ENCODE measurements at places on chromosomes 1 and 21.

- no peak for DNase-seq
Measured at GRCh38 chr1:237791592-237791991, 99.1 kb downstream of the ZP4 start.

- no peak for DNase-seq
Measured at GRCh38 chr1:9235096-9235459, 504 bp downstream of the H6PD start.

DNA sequence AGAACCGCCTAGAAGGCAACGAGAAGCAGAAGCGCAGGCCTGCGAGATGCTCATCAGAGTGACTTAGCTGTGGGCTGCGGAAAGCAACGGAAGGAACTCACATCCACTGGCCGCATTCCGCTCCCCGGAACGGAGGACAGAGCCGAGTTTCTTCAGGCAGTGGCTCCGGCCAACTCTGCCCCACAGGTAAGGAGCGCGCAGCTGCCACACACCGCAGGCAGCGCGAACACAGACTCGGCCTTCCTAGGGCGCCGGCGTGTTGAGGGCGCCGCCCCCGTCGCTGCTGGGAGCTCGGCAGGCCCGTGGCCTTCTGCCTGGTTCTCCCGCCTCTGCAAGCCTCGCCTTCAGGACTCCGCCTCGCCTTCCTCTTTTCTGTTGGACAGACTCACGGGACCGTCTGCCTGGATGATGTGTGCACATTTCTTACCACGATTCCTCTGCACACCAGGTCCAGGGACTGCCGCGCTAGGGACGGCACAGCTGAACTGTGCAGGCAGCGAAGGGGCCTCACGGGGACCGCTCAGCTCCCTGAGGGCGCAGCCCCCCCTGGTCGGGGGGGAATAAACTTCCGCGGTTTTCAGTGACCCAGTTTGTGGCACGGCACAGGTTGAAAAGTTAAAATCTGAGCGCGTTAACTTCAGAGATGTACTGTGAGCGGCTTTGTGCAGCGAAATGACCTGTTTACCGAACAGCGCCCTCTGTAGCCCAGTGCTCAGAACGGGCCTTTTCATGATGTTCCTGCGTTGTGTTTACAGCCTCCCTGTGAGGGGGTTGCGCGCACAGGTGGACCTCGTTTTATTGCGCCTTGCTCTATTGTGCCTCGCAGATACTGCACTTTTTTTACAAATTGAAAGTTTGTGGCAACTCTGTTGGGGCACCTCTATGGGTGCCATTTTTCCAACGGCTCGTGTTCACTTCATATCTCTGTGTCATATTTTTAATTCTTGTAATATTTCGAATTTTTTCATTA lies 15.8 kb downstream of the TCP10L start:
- DNase-seq = no peak

GRCh38 chr1:3466366-3467075 lies 12.1 kb downstream of the ARHGEF16 start:
- no peak for DNase-seq
